Stimulated activated CD4-positive, alpha-beta T cell treated with anti-CD3 and anti-CD28 coated beads, Interleukin-1b, Interleukin-23, amount 100 ng/mL, for 4 hours (primary cell): ENCODE measurements at places on chromosomes 6 and 20.

GRCh38 chr6:14656649-14657048 lies 539.1 kb downstream of the CD83 start:
- DNase-seq = no peak

DNA sequence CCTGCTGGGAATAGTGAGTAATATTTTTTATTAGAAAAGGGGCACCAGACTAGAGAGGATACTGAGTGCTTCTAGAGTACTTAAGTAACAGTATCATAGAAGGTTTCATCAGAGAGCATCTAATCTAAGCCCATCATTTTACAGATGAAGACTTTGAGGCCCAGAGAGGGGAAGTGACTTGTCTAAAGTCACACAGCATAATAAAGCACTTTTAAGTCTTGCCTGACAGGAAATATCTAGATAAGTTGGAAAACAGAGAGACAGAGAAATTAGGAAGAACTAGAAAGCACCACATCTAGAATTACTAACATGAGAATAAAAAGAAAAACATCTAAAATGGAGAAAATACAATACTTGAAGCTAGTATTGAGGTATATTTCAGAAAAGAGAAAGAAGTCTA lies 6.0 kb downstream of the HLA-DMA start:
- DNase-seq = no peak

GRCh38 chr6:80860107-80860506 lies 753.6 kb downstream of the BCKDHB start:
- no peak for DNase-seq

DNA sequence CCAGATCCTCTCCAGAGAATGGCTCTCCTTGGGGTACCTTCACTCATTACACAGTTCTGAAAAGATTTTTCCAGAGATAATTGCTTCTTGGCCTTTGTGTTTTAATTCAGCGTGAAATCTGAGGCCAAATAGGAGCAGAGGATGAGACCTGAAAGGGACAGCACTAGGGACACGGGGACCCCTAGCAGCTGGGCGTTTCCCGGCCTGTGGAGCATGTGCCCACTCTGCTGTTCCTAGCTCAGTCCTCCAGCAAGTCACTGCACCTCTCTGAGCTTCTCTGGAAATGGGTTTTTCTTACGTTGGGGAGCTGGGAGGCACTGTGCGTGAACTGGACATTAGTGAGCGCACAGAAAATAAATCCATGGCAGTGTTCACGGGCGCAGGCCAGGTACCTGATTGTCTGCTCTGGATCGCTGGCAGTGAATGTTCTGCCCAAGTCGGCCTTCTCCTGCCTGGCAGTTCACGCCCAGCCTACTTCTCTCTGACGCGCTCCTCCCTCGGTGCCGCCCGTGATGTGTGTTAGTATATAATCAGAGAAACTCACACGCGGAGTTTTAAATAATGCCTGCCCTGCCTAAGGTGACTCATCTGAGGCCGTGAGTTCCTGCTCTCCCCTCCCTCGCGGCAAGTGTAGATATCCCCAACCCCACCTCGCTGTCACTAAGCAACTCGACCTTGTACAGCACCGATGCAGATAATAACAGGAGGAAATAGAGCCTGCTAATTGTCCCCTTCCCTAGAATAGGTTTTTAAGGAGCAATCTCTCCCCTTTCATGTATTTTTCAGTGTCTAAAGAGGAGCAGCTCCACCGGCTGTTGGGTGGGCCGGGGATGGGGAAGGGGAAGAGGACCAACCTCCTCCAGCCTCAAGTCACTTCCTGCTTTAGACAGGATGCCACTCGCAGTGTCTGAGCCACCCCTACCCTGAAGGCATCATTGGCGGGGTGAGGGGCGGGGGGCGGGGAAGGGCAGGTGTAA lies 2.7 kb upstream of the TUBB2A start:
- DNase-seq = peak; percentile 58

DNA sequence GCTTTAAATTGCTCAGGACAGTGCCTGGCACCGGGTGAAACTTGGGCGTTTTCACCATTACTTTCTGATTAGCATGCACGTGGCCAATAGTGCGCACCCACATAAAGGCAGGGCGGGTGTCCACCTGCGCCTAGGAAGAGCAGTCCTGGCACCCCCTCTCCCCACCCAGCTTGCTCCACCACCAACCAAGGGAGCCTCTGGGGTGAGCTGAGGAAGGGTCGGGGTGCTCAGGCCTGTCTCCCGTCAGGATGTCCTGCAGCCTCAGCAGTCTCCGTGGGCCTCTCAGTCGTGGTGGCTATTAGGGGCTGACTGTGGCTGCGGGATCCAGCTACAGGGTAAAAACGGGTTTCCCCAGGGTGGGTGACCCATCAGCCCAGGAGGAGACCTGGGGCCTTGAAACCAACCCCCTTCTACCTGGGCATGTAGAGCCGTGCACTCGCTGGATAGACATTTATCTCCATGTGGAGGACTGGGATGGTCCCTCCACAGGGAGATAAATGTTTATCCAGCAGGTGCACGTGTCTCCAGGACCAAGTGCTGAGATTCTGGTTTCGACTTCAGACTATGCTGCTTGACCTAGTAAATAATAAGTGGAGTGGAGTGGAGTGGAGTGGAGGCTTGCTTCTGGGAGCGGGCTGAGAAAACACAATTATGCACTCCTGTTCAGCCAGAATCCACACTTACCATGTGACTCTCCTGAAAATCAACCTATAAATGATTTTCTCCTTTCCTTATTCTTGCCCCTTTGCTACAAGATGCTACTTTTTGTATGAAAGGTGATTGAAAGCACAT lies 91.1 kb downstream of the ZDHHC14 start:
- no peak for DNase-seq

- DNase-seq = no peak
Measured at GRCh38 chr20:33400812-33401183, 521 bp downstream of the CDK5RAP1 start.

DNA sequence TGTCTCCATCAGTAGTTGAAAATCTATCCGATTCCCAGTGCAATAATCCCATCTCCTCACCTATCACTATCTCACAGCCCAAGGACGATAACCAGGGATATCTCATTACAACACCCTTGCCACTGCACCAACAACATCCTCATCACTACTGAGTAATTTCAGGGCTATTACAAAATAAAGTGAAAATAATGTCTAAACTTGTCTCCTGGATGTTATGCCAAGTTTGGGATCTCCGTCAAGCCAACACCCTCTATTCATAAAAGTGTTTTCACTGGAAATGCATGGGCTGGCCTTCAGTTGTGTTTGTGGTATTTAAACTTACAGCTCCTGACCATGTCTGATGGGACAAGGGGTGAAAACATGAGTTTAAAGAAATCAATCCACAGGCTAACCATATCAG lies 42.0 kb upstream of the STMND1 start:
- no peak for DNase-seq

GRCh38 chr6:105651969-105652368 lies 249.1 kb upstream of the PREP start:
- DNase-seq = no peak

DNA sequence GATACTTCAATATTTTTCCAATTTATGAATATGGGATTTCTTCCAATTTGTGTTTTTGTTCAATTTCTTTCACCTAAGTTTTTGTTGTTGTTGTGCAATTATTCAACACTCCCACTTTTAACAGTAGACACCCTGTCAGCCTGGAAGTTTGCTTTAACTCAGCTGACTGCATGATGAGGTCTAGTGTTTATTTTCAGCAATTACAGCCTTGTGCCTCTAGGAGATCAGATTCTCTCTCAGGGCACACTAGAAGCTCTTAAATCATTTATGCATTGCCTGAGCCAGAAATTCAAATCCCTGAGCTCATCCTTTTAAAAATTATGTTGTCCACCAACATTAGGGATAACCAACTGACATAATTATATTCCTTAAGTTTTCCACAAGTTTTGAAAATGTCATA lies 85.7 kb downstream of the MRAP2 start:
- DNase-seq = no peak

GRCh38 chr20:56422824-56423189 lies 10.7 kb downstream of the CASS4 start:
- DNase-seq = no peak

DNA sequence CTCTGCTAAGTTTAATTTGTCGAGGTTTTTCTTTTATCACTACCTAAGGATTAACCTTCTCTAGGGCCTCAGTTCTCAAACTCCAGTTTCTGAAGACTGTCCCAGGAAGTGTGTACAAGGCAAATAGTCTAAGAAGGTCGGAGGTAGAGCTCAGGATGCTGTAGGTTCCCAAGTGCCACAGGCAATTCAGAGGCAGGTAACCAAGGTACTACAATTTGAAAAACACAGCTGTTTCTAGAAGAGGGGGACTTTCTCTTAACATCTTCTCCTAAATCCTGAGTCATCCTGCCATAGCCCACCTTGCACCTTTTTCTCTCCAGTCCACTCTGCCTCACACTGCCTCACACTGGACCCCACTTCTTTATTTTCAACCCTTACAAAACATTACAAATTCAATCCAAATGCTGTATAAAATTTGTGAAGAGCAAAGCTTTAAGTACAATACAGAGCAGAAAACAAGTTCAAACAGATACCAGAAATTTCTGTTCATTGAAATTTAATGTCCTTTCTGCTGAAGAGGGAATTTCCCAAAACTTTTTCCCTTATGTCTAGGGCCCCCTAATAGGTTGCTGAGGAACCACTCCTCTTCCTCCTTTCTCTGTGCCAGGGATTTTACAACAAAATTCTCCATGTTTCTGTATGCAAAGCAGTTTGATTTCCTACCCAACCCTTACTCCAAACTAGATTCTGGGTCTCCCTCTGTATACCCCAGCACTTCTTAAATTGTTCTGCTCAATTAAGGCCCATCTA lies 43.0 kb downstream of the FRK start:
- DNase-seq = no peak

- no peak for DNase-seq
Measured at GRCh38 chr6:75180864-75181263, 25.0 kb downstream of the COL12A1 start.

GRCh38 chr20:8670893-8671215 lies 398.0 kb upstream of the PLCB4 start:
- no peak for DNase-seq

DNA sequence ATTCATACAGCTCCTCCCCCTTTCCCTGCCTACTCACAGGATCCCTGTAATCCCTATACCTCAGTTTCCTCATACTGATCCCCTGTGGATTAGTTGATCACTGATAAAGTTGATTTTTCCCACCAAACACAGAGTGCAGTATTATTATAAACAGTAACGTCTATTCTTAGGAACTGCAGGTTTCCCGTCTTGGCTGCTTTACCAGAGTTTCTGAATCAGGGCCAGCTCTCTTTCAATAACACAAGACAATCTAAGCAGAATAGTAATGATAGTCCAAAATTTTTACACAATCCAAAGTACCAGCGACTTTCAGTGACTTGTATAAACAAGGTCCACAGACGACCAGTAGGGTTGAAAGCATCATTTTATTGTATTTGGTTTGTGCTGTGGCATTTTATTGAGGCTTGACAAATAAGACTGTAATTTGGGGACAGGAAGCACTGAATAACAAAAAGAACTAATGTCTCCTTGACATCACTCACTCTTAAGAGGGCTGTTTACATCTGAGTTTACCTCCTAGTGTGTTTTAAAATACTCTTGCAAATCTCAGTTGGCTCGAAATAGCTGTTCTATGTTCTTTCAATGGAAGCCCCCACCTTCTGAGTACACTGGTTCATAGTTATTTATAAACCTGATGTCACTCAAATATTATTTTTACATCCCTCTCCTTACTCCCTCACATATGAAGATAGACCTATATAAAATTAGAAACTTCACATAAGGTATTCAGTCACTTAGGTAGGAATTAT lies 6.1 kb upstream of the JARID2 start:
- no peak for DNase-seq

DNA sequence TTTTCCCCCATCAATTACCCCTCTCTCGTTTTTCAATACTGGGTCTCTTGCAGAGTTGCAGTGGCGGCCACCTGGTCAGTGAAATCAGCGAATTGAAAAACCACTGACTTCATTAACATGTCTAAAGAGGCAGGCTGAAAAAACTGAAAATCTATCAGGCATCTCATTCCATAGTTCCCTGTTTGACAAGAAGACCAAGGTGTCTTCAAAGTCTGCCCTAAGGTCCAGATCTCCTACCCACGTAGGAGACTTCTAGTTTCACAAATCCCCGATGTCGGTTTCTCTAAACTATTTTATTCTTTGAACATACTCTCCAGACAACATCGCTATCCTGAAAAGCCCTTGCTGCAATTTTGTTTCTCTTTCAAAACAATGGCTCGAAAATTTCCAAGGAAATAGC lies 796 bp upstream of the TUBB start:
- DNase-seq = no peak

- no peak for DNase-seq
Measured at GRCh38 chr6:24882835-24883555, 52.8 kb downstream of the RIPOR2 start.

DNA sequence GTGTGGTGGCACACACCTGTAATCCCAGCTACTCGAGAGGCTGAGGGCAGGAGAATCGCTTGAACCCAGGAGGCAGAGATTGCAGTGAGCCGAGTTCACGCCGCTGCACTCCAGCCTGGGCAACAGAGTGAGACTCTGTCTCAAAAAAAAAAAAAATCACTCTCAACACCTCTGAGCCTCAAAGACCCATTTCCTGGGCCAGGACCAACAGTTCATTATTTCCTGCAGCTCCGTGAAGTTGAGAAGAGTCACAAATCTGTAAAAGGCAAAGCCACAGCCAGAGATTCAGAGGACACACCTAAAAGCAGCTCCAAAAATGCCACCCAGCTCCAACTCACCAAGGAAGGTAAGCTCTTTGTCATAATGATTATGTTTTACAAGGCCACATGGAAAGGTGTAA lies 15.2 kb upstream of the NOP56 start:
- no peak for DNase-seq

- DNase-seq = no peak
Measured at GRCh38 chr20:17438436-17439039, 92.6 kb downstream of the BFSP1 start.

- DNase-seq = no peak
Measured at GRCh38 chr6:170473801-170474200, 79.3 kb downstream of the PSMB1 start.

- no peak for DNase-seq
Measured at GRCh38 chr6:146981981-146982380, 222.2 kb upstream of the STXBP5 start.

DNA sequence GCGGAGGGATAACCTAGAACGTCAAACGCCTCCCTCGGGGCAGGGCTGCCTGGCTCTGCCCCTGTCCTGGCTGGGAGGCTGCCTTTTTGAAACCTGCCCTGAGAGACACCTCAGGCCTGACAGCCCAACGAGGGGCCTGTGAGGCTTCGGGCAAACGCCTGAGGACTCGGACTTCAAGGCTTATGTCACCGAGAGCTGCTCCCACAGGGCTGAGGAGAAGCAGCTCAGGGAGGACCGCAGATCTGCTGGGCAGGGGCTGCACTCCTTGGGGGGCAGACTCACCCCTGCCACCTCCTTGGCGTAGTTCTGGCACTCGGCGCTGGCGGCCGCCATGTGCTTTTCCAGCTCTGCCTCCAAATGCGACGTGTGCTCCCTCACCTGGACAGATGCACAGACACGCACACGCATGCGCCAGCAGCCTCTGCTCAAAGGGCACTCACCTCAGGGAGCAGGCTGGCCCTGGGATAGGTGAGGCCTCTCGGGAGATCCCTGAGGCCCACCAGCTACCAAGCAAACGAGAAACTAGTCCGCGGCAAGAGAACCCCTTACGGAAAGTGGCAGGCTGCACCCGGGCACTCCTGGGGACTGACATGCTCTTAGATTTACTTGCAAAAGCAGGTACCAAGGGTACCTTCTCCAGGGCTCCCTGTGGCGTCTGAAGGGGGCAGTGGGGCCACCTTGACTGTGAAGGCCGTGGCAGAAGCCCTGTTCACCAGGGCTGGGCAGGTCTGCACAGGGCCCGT lies 49.6 kb downstream of the DSTN start:
- no peak for DNase-seq
